ENCODE measurements at places on chromosomes 6 and 20.
A peak's percentile ranks its signal among the peaks of the same experiment; 100 is the strongest.

DNA sequence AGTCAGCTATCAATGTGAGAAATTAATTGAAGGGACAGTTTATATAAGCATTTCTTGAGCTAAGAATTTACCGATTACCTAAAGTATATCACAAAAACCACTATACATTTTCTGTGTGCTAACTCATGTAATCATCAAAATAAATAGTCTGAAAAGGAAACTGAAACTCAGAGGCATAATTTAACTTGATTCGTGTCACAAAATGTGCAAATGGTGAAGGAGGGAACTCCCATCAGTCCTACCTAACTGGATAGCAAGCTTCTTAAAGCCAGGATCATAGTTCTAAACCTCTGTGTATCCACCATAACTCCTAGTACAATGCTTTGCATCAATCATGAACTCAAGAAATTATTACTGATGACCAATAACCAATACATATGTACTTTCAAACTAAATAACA is 91.0 kb downstream of the ASCC3 start:
- no peak for DNase-seq

GRCh38 chr6:22106451-22106850 is 190.4 kb downstream of the PRL start:
- DNase-seq: peak; percentile 22

DNA sequence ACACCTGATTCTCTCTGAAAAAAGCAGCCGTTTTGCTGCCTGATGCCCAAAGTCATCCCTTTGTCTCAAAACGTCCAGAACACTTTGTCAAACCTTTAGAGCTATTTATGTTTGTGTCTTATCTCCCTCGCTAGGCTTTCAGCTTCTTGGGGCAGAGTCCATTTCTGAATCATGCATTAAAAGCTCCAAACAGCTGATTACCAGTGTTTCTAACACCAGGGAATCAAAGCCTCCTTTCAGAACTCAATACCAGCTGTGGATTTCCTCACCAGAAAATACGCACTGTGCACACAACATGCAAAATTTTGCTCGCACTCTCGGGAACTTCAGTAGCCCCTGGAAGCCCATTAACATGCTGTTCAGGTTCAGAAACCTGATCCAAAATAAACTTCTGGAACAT is 333.3 kb downstream of the HACE1 start:
- no peak for DNase-seq

- no peak for DNase-seq
These were observed at the start of gene FOXS1 for GRCh38 chr20:31845300-31845863. TSS of gene FOXS1 (minus strand) at chr20:31845604. CDS start at chr20:31845542, 62 bp downstream.

- no peak for DNase-seq
These were observed 321.8 kb upstream of the HSF2 start for GRCh38 chr6:122077603-122078002.

DNA sequence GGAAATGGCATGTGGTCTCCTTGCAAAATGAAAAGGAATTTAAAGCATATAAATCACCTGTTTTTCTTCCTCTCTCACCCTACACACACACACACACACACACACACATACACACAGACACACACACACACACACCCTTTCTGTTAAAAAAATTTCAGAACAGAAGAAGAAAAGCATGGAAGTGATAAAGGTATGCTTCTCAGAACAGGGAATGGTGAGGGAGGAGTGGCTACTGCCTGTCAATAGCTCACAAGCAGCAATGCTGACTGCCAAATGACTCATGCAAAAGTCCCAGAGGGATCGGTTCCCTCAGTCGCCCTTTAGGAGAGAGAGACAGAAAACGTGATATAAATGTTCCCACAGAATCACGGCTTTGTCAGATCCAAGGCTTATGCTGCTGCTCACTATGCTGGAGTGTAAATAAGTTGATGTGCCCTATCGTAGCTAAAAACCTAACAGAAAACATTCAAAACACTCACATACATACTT is 102.6 kb downstream of the IBTK start:
- no peak for DNase-seq

GRCh38 chr20:2809690-2810089 is 5.1 kb upstream of the C20orf141 start:
- no peak for DNase-seq

GRCh38 chr20:21517566-21518277 is 3.9 kb upstream of the NKX2-2 start:
- no peak for DNase-seq

DNA sequence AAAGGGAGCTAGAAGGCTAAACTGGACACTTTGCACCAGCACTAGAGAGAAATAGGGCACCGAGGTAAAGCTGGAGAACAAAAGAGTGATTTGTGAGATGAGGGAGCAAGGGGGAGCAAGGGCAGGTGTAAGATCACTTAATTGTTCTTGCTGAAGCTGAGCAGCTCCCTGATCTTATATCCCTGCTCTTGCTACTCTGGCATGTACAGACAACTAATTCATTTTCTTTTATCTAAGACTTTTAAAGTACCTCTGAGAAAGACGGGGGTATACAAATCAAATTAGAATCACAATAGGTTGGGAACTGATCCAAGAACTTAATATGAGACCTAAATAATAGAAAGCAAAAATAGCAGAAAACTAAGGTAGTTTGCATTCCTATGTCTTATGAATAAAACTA is 381.7 kb upstream of the POU3F2 start:
- DNase-seq: no peak

- no peak for DNase-seq
These were observed 105.0 kb downstream of the PREX1 start for GRCh38 chr20:48722737-48723191.

DNA sequence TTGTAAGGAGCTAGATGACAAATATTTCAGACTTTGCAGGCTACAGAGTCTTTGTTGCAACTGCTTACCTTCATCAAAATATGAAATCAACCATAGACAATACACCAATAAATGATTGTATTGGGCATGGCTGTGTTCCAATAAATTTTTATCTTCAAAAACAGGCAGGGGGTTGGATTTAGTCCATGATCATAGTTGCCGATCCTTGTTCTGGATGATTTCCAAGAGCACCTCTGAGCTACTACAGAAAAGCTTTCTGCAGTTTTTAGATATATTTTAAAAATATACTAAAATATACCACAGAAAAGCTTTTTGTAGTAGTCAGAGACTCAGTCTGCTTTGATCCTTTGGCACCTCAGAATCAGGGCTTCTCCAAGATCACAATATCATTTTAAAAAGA is 145.0 kb downstream of the HTR1B start:
- no peak for DNase-seq

DNA sequence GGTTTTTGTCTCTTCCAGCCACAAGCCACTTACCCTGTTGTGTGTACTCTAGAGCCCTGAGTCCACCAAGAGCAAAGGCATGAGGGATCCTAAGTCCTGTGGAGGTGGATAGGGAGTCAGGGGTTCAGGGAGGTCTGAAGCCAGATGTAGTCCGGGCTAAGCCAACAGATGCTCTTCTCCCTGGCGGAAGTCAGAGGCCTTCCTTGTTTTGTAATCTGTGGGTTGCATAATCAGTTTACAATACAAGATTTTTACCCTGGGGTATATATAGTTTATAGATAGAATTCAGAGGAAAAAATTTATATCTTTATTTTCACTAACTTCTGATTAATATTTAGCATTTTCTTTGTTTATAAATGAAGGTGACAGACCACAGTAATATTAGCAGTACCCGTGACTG is 9.2 kb downstream of the LAMP5 start:
- DNase-seq: no peak

DNA sequence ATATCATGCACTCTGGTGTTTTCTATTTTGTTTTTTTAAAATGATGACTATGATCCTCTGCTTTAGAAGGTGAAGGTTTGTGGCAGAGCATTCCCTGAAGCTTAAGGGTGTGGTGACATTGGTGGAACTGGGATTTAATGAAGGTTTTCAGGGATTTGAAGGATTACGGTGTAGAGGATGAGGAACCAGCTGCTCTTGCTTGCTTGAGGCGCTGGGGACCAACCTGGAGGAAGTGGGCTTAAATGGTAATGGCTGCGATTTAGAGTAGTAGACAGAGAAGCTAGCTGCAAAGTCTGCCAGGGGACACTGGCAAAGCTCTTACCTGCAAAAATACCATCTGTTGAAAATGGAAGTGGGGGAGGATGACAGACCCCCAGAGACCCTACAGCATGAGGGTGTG is 241.8 kb downstream of the CLIC5 start:
- DNase-seq: no peak

DNA sequence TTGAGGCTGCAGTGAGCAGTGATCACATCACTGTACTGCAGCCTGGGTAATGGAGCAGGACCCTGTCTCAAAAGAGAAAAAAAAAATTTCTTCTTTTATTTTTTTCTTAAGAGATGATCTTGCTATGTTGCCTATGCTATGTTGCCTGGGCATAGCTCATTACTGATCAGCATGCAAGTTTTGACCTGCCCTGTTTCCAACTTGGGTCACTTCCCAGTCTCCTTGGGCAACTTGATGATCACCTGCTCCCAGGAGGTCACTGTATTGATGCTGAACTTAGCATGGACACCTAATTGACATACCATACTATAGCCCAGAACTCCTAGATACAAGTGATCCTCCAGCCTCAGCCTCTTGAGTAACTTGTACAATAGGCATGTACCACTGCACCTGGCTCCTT is 30.7 kb upstream of the NANP start:
- no peak for DNase-seq
